ENCODE measurements at places on chromosomes 5 and 9.

DNA sequence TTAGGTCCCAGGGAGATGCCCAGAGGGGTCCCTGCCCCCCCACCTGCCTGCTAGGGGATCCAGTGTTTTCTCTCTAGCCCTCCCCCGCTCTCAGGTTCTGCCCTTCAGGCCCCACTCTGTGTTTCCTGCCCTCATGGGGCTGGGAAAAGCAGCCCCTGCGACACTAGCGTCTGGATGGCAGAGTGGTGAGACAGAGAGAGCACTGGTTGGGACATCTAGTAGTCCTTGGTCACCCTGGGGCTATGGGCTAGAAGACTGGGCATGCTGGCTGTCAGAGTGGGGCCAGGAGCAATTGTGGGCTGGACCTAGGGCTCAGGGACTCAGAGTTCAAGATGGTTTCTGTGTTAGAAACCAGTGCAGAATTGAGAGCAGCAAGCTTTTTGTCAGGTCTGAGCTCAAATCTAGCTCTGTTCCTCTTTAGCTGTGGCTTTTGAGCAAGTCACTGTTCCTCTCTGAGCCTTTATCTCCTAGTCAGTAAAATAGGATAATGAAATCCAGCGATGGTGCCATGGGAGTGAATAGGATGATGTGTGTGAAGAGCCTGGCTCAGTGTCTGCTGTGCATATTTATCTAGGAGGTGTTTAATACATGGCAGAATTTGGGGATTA lies 39.0 kb downstream of the RGS3 start:
- DNase-seq, result no peak

DNA sequence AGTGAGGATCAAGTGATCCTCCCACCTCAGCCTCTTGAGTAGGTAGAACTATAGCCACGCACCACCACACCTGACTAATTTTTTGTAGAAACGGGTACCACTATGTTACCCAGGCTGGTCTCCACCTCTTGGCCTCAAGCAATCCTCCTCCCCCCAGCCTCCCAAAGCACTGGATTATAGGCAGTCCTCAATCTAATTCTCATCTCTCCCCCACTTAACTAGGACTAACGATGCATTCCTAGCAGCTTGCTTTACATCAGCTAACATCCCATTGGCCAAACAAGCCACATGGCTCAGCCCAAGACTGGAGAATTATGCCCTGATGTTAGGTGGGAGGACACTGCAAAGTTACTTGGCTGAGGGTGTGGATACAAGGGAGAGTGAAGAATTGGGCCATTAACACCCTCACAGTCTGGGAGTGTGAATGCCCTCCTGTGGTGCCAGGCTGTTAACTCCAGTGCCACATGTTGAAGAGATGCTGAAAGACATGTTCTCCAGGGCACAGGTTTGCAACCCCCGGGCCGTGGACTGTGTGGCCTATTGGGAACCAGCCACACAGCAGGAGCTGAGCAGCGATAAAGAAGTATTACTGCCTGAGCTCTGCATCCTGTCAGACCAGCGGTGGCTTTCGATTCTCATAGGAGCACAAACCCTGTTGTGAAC lies 5.3 kb upstream of the ZNF367 start:
- DNase-seq, result no peak

GRCh38 chr5:101435768-101436167 lies 532.7 kb upstream of the ST8SIA4 start:
- no peak for DNase-seq

DNA sequence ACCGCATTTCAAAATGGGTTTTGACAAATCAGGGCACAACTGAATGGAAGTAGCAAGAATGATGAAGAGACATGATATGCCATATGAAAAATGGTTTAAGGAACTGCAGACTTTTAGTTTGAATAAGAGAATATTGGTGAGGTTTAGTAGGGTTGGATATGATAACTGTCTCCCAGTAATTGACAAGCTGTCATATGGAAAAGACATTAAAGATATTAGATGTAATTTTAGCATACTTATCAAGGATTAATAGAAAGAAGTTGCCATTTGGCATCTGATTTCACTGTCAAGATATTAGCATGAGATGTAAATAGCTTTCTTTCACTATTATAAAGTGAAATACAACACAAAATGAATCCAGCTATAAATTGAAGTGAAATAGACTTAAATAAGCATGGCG lies 169.0 kb upstream of the MPDZ start:
- DNase-seq, result no peak

DNA sequence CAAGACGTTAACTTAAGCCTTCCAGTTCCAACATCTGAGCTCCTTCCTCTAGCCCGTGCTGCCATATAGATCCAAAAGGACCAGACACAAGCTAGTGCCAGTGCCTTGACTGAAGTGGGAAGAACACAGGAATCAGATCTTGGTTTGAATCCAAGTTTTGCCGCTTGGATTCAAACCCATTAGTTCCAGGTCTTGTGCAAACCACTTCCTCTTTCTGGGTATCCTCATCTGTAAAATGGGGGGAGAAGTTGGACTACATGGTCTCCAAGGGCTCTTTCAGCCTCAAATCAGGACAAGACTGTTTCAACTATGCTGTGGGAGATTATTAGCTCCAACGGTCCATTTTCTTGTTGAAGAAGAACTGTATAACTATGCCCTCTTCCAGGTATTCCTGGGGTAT lies 32.6 kb downstream of the TTLL11 start:
- DNase-seq, result no peak

GRCh38 chr5:126046846-126047571 lies 376.2 kb upstream of the GRAMD2B start:
- DNase-seq, result no peak

DNA sequence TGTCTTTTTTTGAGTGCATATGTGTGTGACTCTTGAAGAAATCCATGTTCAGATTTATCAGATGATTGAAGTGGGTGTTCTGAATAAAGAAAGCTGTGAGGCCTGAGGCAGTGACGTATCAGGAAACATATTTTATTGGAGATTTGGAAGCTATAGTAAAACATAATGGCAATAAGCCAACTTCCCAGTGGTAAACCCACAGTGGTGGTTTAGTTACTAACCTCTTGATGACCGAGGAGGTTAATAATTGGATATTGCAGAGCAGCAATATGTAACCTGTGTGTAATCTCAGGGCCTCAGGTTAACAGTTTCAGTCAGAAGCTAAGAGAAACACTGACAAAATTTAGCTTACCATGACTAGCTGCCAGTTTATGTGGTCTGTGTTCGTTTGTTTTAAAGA lies 6.9 kb downstream of the RGMB start:
- DNase-seq, result no peak

GRCh38 chr5:96115147-96115807 lies 153.6 kb upstream of the ELL2 start:
- no peak for DNase-seq

GRCh38 chr5:141570655-141571054 lies 48.1 kb downstream of the DIAPH1 start:
- DNase-seq, result no peak

- DNase-seq, result no peak
These were observed 38.9 kb downstream of the MFAP3 start for GRCh38 chr5:154077696-154078095.

DNA sequence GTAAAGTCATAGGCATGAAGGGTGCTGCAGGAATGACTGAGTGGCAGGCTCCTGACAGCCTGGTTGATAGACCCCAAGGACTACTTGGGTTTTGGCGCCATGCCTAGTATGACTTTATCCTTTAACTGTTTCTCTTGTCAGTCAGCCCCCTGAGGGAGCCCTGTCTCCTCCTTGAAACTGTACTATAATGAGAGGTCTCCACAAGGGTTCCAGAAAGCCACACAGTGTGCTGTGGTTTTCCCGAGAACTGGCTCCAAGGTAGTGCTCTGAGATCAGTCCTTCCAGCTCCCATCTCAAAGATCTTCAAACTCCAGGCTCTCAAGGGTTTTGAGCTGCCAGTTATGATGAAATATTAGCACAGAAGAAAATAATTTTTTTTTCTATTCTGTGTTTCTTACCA lies 26.7 kb upstream of the TNC start:
- DNase-seq, result no peak

DNA sequence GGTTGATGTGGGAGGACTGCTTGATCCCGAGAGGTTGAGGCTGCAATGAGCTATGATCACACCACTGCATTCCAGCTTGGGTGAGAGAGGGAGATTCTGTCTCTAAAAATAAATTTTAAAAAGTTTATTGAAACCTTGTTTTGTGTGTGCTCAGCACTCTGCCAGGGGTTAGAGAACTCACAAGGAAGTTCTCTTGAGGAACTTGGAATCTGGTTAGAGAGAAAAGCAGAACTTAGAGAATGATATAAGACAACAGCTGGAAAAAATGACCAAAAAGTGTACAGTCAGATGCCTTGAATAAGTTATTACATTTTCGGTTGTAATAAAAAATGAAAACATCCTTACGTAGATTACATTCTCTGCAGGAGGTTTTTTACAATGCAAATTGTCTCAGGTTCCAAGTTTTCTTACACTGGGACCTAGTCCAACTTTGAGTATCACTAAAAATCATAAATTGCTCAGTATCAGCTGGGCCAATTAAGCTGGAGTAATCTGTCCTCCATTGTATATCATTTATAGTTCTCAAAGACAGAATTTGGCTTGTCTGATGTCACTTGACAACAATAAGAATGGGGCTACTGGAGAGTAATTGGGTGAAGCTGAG lies 21.7 kb upstream of the TENT2 start:
- no peak for DNase-seq

GRCh38 chr5:124644138-124644537 lies 102.3 kb downstream of the ZNF608 start:
- no peak for DNase-seq
